Fibroblast of skin of scalp (primary cell): ENCODE measurements at places on chromosomes 16 and 17.

DNA sequence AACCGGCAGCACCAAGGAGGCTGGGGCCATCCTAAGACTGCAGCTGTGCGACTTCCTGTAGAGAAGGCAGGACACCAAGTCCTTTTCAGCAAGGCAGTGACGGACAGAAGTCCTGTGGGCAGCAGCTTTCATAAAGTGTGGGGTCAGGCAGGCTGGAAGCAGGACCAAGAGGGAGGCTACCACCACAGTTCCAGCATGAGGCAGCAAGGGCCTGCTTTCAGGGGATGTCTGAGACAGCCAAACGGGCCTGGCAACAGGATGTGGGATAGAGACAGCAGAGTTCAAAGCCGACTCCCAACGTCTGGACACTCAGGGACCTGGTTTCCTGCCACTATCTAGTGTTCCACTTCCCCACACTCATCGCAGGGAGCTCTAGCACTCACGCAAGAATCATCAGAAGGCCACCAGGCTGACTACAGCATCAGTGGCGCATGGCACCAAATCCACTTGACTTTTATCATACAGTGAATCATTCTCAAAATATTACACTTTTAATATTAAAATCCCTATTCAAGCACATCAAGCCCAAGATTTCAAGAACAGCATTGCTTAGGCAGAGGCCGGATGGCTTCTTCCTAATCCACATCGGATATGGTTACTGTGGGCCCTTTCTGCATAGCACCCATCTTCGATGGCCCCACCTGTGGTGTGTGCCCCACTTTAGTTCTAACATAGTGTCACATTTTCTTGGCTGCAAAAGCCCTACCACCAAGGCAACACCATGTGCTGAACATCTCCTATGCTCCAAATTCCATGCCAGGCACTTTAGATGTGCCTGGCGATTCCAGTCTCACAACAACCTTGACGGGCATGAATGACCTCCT lies 5.2 kb downstream of the USP7 start:
- peak; percentile 48 for DNase-seq

- DNase-seq: peak; percentile 35
Observed at GRCh38 chr16:83200005-83200779, 573.4 kb downstream of the CDH13 start.

DNA sequence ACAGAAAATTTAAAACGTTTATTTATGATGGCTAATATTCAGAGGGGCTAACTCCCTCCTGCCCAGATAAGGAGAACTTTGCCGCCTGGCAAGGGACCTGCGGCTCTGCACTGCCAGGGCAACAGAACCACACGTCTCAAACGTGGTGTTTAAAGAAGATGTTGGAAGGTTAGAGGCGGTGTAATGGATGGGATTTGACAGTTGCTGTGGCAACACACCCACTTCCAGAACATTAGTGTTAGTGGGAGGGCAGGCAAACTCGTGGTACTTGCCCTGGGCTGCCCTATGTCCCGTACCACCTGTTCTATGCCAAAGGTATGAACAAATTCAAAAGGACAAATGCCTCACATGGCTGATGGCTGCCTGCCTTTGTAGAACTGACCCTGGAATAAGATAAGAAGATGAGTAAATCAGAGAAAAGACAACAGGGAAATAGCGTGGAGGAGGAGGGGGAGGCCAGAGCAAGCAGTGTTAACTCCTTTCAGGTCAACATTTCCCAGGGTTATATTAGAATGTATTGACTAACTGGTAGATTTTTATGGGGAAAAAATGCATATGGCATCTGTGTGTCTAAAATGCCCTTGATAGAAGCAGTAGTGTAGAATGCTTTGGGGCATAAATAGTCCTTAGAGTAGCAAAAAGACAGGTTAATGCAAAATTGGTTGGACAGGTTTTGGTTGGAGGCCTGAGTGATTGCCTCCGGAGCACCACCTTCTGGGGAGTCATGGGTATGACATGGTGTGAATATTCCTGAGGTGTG lies 30.8 kb downstream of the HLF start:
- DNase-seq: peak; percentile 51

DNA sequence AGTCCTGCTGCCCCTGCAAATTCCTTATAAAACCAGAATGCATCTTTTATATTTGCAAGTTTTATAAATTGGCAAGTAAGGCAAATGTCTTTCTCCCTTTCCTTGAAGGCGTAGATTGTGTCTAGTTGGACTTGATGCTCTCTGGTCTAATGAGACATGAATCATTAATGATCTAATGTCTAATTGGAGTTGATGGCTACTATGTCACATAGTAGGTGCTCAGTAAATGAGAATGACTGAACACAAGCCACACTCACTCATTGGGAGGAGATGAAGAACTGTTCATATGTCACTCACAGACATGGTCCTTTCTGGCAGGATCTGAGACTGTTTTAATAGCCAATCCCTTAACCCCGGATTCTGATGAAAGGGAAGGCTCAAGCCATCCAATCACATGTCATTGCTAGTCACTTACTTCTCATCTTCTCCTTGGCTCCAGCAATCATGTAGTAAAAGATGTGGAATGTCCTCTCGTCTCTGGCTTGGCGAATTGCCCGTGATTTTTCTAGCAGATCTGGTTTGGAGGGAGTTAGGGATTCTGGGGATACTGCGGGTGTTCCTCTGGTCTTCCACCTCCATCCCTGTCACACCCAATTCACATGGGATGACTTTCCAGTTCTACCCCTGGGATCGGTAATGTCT lies 81.0 kb downstream of the MYH11 start:
- DNase-seq: peak; percentile 49

- no peak for DNase-seq
Observed at GRCh38 chr17:34740565-34741520, 161.5 kb downstream of the TMEM132E start.

DNA sequence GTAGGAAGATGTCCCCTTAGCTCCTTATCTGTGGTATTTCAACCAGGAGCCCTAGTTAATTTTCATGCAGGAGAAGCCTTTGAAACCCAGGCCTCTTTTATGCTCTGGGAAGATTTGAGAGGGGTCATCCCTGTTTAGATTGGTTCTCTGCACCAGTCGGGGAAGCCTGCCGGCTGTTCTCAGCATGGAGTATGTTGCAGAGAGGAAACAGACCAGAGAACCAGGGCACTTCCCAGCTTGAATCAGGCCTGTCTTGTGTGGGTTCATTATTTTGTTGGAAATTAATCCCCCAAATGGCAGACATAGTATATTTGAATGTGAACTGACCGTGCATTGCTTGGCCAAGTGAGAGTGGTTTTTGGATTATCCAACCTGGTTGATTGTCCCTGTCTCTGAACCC lies 1082.1 kb upstream of the RBFOX1 start:
- no peak for DNase-seq

GRCh38 chr16:62638964-62639870 lies 603.0 kb upstream of the CDH8 start:
- peak; percentile 70 for DNase-seq

DNA sequence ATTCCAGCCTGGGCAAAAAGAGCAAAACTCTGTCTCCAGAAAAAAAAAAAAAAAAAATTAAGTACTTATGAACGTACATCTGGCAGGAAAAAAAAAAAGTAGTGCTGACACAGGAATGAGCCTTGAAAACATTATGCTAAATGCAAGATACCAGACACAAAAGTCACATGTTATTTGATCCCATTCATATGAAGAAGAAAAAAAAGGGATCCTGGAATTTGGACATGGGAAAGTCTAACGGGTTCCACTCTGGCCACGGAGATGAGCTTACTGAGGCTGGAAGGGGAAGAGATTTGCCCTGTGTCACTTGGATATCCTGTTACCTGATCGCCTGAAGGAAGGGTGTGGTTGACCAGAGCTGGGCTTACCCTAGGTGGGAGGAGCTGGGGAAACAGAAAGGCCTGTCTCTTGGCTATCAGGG lies 251.9 kb downstream of the PARN start:
- peak; percentile 92 for DNase-seq

DNA sequence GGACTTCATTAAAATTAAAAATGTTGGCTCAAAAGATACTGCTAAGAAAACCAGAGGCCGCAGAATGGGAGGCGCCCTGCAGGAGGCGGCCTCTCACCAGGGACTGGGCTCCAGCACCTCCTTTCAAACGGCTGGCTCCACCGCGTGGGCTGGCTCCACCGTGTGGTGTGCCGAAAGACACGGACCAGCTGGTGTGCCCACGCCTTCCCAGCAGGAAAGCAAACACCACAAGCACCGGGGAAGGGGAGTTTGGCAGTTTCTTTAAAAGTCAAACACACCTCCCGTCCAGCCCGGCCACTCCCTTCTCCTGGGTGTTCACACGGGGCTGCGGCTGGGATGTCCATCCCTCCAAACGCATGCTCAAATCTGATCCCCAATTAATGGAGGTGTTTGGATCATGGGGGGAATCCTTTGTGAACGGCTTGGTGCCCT lies 13.9 kb downstream of the HAGH start:
- peak; percentile 57 for DNase-seq

GRCh38 chr16:72537664-72538063 lies 365.7 kb upstream of the PMFBP1 start:
- DNase-seq: peak; percentile 64

DNA sequence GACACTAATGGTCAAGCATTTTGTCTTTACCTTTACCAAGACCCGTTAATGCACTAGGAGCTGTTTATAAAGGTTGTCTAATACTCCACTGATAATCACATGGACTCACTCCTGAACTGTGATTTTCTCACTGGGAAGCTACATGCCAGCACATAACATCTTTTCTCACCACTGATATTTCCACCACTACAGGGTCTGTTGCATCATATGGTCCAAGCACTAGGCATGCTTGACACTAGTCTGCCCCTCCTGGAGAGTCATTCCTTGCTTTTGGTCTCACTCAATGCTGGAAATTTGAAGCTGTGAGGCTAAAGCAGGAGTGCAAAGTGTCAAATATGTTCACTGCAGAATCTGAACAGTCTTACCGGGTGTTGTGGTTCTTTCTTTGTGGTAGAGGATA lies 1576.8 kb downstream of the CDH8 start:
- DNase-seq: peak; percentile 73

GRCh38 chr17:64174686-64175456 lies 44.9 kb upstream of the ERN1 start:
- no peak for DNase-seq

DNA sequence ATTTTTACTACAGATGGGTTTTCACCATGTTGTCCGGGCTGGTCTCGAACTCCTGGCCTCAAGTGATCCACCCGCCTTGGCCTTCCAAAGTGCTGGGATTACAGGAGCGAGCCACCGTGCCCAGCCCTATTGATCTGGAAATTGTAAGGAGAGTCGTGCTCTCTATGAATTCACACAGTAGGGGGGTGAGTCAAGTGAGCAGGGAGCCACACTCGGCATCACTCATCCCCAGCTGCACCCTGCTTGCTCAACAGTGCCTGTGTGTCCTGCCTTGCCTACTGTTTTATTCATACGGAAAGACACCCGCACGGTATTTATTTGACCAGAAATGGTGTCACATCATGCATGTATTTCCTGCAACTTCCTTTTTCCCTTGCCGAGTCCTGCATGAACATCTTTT lies 157.2 kb upstream of the FOXF1 start:
- no peak for DNase-seq

DNA sequence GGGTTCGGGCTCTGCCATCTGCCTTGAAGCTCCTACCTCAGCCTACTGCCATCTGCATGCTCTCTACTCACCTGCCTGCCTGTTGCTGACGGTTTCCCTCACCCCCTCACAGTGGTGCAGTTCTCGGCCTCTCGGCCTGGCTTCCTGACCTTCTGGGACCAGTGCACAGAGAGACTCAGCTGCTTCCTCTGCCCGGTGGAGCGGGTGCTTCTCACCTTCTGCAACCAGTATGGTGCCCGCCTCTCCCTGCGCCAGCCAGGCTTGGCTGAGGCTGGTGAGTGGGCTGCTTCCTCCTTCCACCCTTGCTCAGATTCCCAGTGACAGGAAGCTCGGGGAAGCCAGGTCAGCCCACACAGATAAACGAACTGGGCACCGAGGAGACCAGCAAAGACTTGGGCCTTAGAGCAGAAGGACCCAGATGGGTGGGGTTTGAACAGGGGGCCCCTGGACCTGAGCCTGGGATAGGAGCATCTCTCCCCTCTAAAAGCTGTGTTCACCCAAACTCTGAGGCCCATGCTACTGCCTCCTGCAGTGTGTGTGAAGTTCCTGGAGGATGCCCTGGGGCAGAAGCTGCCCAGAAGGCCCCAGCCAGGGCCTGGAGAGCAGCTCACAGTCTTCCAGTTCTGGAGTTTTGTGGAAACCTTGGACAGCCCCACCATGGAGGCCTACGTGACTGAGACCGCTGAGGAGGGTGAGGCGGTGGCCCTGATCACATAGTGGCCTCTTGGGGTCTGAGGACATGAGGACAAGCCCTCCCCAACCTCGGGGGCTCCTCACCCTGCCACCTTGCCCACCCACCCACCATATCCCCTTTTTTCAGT lies 16.4 kb downstream of the RIPOR1 start:
- DNase-seq: no peak

- no peak for DNase-seq
Observed at GRCh38 chr16:57514791-57515600, 21.4 kb downstream of the CCDC102A start.

DNA sequence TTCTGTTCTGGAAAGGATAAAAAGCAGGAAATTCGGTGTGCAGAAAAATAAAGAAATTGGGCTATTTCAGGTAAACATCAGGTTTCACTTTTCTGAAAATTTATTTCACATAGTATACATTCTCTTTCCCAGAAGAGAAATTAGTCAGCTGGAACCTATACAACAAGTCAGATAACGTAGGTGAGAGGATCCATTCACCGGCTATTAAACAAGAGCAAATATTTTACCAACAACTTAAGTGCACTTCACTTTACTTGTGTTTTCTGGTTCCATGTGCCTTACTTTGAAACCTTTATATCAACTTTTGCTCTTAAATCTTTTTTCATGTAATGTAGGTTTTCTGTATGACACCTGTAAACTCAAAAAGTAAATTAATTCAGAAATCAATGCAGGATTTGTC lies 839.7 kb downstream of the CDH11 start:
- no peak for DNase-seq

- DNase-seq: no peak
Observed at GRCh38 chr17:49881054-49881402, 33.2 kb upstream of the TAC4 start.

- DNase-seq: no peak
Observed at GRCh38 chr17:76734080-76734840, 2.9 kb downstream of the SRSF2 start.

- no peak for DNase-seq
Observed at GRCh38 chr17:63967953-63968352, 4.8 kb downstream of the SCN4A start.
